ENCODE measurements at places on chromosomes 4 and X.

GRCh38 chr4:110085131-110085530 is 113.3 kb downstream of the ELOVL6 start:
- no peak for DNase-seq

- DNase-seq: no peak
These were observed 6.1 kb downstream of the AWAT2 start for GRCh38 chrX:70043685-70044084.

- no peak for DNase-seq
These were observed 11.3 kb upstream of the PLAC1 start for GRCh38 chrX:134669378-134670098.

DNA sequence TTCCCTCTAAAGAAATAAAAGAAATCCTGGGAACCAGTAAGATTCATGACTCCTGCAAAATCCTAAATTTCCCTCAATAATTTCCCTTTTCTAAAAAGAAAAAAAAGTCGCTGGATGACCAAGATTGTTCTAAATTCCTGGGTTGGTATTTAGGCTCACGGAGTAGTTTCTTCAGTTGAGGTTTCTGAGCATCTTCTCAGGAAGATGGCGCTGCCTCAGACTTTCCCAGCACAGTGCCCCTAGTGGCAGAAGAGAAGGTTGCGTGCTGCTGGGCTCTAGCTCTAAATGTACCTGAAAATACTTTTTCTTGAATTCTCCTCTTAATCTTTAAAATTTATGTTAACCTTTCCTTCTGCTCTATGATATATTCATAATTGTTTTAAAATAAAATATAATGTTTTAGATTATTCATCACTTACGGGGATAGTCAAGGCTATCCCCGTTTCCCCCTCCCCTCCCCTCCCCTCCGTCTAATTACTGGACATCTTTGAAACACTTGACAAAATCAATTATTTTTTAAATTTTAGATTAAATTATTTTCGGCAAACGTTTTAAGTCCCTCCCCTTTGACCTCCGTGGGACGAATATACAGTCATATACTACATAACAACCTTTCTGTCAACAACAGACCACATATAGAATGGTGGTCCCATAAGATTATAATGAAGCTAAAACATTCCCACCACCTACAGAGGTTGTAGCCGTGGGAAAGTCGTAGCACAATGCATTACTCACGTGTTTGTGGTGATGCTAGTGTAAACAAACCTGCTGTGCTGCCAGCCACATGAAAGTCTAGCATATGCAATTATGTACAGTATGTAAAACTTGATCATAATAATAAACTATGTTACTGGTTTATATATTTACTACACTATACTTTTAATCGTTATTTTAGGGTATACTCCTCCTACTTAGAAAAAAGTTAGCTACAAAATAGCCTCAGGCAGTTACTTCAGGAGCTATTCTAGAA is 41.0 kb upstream of the GATB start:
- peak; percentile 5 for DNase-seq

DNA sequence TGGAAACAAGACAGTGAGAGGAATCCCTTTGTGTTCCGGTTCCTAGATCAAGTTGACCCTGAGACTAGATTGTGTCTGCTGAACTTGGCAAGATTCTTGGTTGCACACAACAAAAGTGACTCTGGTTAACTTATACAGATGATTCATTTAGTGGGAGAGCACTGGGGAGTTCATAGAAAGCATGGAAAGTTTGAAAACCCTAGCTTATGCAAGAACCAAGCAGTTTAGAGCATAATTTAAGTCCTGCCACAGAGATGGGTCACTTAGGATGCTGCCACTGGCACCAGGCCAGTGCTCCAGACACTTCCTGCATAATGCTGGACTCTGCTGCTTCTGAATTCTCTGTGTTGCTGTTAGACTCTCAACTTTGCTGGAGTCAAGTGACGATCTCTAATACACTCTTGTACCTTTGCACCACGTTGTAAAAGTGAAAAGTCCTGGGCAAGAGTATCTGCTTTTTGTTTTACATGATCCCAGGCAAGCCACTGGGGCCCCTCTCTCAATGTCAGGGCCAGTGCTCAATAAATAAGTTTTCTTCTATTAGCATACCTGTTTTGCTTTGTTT is 12.7 kb upstream of the DCUN1D4 start:
- no peak for DNase-seq

- no peak for DNase-seq
These were observed 62.9 kb upstream of the NDST3 start for GRCh38 chr4:117971403-117971802.

- DNase-seq: no peak
These were observed 187.3 kb downstream of the MAB21L2 start for GRCh38 chr4:150769248-150769647.

- DNase-seq: no peak
These were observed 114.0 kb downstream of the ENPP6 start for GRCh38 chr4:184103527-184104264.

- DNase-seq: no peak
These were observed 1055.0 kb downstream of the RPA4 start for GRCh38 chrX:97938706-97939105.

- DNase-seq: no peak
These were observed 7.5 kb downstream of the FHDC1 start for GRCh38 chr4:152943672-152944071.

GRCh38 chr4:24664956-24665355 is 80.6 kb upstream of the DHX15 start:
- no peak for DNase-seq

- DNase-seq: no peak
These were observed 47.5 kb upstream of the SCRG1 start for GRCh38 chr4:173446416-173446815.

DNA sequence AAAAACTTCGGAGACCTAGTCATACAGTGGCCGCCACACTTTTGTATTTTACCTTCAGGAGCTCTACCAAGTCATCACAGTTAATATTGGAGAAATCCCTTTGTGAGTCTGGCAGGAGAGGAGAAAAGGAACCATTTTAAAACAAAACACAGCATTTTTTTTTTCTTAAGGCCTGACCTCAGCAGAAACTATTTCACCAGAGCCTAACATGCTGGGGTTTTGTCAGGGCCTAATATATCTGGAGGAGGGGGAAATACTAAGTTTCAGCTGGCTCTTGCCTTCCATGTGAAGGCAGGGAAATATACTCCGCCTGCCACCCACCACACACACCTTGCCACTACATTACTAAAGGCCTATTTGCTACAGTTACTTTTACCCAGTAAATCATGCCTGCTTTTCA is 26.5 kb upstream of the BDH2 start:
- no peak for DNase-seq

DNA sequence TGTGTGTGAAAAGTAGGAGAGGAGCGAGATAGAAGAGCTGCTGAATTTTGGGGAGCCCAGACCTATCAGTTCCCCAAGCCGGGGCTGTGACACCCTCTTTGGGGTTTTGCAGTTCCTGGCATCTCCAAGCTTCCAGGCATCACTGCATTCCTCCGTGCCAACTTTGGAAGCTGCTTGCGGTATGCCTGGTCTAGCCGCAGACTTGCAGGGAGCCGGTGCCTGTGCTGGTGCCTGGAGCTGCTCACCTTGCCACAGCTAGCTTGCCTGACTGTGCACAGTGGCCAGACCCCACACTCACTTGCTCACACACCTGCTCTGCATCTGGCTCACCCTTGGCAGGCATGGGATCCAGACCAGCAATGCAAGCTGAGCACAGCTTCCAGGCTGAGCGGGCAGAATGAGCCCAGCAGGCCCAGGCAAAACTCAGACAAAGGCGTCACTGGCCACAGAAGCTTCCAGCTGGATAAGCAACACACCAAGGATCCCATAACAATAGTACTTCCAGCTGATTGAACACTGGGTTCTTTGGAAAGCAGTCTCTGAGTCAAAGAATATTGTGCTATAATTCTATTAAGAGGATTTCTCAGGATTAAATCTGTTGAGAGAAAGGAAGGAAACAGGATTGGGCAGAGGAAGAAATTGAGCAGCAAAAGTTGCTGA is 390.9 kb downstream of the TEX13C start:
- DNase-seq: no peak

GRCh38 chr4:84611531-84611930 is 28.6 kb downstream of the CDS1 start:
- DNase-seq: no peak

DNA sequence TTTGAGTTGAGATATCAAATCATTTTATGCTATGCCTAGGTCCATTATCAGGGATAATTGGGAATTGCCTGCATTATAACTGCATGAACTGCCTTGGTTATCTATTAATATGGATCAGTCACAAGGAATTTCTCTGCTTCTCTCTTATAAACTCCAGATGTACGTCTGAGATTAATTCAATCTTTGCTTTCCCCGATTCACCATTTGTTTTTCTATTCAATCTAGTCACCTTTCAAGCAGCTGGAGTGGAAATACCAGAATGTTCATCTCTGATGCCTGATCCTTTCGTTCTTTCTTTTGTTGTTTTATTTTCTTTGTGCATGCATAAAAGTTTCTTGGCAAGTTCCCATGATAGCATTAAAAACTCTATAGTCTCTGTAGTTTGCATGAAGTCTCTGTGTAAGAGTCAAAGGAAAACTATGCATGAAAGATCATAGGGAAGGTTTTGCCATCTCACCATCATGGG is 22.6 kb downstream of the SYNPO2 start:
- DNase-seq: no peak

DNA sequence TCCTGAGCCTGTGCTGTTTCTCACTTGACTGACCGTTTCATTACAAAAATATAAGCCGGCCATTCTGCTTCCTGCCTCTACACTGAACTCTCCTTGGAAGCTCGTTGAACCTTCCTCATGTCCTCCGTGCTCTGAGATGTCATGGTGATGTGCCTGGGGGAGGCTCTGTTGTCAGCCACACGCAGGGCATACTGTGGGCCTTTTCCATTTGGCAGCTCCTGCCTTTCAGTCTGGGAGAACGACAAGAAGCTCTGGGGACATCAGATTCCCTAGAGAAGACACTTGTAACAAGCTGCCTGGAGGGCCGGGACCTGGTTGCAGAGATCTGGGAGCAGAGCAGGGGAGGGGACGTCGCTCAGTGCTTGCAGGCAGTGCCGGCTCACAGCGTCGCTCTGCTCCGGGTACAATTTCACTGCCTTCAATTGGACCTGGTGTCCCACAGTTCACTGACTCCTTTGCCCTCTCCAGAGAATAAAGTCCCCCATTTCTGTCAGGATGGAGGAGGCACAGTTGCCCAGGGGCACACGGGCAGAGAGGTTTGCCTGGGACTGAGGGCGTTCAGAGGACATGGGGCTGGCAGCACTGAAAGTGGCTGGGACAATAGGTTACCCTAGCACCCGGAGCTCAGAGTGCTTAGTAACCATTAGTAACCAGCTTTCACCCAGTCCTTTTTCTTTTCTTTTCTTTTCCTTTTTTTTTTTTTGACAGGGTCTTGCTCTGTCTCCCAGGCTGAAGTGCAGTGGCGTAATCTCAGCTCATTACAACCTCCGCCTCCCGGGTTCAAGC is 19.1 kb upstream of the MECP2 start:
- DNase-seq: no peak

DNA sequence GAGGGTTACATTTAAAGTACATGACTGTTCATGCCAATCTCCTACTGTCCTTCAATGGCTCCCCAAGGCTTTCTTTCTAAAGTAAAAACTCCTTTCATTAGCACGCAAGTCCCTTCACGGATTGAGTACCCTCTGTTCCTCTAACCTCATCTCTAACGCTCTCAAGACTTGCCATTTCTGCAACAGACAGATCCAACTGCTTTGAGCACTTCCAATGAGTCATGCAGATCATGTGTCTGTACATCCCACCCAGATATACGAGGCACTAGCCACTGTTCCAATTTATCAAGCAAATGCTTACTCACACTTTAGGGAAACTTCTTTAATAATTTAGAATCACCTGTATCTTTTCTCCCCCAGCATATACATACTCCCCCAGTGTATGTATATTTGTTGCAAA is 332.5 kb upstream of the ZFP42 start:
- no peak for DNase-seq

All from stimulated activated CD4-positive, alpha-beta T cell treated with anti-CD3 and anti-CD28 coated beads, Interleukin-1b, Interleukin-23, amount 100 ng/mL, for 1 hour (primary cell).